ENCODE measurements at places on chromosomes 13 and 19.

- DNase-seq, result no peak
These were observed 8.4 kb downstream of the REXO1 start for GRCh38 chr19:1839658-1840540.

GRCh38 chr13:113317031-113317430 lies 20.0 kb downstream of the LAMP1 start:
- no peak for DNase-seq

DNA sequence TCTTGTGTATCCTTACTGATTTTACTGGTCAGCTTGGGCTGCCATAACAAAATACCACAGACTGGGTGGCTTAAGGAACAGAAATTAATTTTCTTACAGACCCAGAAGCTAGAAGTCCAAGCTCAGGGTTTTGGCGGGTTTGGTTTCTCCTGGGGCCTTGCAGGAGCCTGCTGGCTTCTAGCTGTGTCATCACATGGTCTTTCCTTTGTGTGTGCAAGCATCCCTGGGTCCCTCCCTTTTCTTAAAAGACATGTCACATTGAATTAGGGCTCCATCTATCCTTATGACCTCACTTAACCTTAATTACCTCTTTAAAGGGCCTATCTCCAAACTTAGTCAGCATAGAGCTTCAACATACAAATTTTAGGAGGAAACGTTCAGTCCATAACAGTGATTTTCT lies 23.4 kb downstream of the UBAC2 start:
- DNase-seq, result no peak

DNA sequence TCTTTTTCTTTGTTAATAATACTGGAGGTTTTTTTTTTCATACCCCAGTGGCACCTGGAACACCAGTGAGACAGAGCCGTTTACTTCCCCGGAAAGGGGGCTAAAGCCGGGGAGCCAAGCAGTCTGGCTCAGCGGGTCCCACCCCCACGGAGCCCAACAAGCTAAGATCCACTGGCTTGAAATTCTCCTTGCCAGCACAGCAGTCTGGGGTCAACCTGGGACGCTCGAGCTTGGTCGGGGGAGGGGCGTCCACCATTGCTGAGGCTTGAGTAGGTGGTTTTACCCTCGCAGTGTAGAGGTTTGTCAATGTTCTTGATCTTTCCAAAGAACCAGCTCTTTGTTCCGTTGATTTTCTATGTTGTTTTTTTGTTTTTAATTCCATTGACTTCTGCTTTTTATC lies 94.6 kb upstream of the DIAPH3 start:
- DNase-seq, result no peak

- no peak for DNase-seq
These were observed 64.7 kb downstream of the COL4A2 start for GRCh38 chr13:110371550-110372465.

DNA sequence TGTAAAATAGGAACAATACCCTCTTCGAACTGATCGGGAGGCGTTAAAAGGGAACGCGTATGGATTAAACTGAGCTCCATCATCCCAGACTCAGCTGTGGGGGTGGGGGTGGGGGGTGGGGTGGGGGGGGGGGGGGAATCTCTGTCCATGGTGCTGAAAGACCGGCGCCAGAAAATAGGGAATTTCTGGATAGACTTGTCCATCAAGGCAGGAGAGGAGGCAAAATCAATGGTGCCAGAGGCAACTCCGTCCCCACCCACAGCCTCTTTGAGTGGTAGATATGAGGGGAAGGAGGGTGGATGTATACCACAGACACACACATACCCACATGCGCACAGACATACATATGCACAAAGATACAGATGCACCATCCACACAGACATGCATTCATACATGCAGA lies 37.4 kb downstream of the ZNF787 start:
- DNase-seq, result no peak

GRCh38 chr19:28539759-28540158 lies 673.2 kb downstream of the UQCRFS1 start:
- no peak for DNase-seq
